Stimulated activated CD8-positive, alpha-beta memory T cell treated with anti-CD3 and anti-CD28 coated beads, Interleukin-4, amount 100 ng/mL, for 24 hours (primary cell): ENCODE measurements at places on chromosomes 16 and 17.

DNA sequence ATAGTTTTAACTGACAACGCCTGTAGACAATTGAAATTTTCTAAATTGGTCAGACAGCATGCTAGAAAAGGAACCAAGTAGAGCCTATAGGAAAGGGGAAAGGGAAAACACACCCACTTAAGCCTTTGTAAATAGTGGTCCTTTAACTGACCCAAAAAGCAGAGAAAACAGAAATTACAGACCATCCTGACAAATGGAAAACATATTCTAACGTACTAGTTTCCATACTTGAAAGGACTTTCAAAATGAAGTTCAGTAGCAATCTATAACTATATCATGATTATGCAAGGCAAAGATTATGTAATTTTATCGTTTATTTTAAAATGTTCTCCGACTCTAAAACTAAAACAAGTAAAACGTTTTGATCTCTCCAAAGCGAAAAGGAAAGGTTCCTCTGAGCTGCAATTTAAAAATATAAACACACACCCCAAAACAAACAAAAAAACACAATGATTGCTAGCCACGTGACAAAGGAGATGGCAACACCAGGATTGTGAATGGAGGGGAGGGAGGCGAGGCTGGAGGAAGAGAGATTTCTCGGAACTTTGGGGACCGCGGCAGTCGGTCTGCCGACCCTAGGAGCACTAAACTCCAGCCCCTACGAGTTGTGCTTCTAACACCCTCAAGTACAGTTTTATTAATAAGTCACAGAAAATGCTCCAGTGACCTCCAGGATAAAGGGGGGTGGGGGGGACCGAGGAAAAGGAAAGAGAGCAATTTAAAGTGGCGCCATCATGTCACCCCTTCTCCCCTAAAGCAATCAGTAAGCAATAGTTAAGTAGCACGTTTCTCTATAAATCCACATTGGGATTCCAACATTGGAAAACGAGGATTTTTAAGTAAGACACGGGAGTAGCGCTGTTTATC lies 1.7 kb downstream of the KANSL1 start:
- no peak for DNase-seq

GRCh38 chr16:88073201-88073721 lies 122.0 kb downstream of the BANP start:
- DNase-seq = no peak

- DNase-seq = no peak
These were observed 929.6 kb upstream of the CDH8 start for GRCh38 chr16:62965831-62966230.

GRCh38 chr16:55102531-55102930 lies 171.9 kb downstream of the IRX5 start:
- no peak for DNase-seq
